ENCODE measurements at places on chromosomes 7 and 10.

- peak; percentile 31 for DNase-seq
Measured at GRCh38 chr10:116654816-116655215, 34.1 kb downstream of the PNLIPRP2 start.

- DNase-seq, result no peak
Measured at GRCh38 chr10:87507879-87508483, 3.3 kb downstream of the MINPP1 start.

DNA sequence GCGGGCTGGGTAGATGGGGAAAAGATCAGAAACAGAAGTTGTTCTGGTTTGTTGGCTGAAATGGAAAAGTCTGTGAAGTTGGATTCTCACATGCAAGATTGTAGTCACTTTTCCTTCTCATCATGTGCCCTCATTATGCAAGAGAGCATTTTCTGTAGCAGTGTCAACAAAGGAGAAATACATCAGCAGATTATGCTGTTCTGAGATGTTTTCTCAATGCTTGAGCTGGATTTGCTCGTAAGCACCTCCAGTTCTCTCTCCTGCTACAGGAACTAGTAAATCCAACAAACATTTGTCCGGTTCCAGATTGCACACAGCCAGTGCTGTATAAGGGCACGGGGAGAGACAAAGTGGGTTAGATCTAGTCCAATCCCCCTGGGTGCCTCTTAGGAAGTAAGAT, 90.0 kb downstream of the GATA3 start:
- DNase-seq, result no peak

GRCh38 chr10:68334672-68335467, 2.1 kb upstream of the PBLD start:
- no peak for DNase-seq

All from HT-29 (cell line).